Activated CD8-positive, alpha-beta memory T cell treated with anti-CD3 and anti-CD28 coated beads, Interleukin-2, amount 10 ng/mL, durations not matched to agents 7 days and 5 days (primary cell): ENCODE measurements at places on chromosomes 16 and 17. TPM values are rescaled to one million over a fixed set of nuclear protein-coding genes. Genes with fewer than 3 reads are reported as not detected.

DNA sequence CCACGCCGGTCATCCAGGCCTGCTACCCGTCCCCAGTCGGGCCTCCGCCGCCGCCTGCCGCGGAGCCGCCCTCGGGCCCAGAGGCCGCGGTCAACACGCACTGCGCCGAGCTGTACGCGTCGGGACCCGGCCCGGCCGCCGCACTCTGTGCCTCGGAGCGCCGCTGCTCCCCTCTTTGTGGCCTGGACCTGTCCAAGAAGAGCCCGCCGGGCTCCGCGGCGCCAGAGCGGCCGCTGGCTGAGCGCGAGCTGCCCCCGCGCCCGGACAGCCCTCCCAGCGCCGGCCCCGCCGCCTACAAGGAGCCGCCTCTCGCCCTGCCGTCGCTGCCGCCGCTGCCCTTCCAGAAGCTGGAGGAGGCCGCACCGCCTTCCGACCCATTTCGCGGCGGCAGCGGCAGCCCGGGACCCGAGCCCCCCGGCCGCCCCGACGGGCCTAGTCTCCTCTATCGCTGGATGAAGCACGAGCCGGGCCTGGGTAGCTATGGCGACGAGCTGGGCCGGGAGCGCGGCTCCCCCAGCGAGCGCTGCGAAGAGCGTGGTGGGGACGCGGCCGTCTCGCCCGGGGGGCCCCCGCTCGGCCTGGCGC lies 2.4 kb downstream of the HIC1 start:
- H3K36me3 ChIP-seq, result peaks cover 32% of the 10 kb centered on the region
- H3K27ac ChIP-seq, result no peak overlapping the region
- peak overlapping the region; percentile 71 for H3K4me3 ChIP-seq
- peaks cover 44% of the 10 kb centered on the region for H3K4me1 ChIP-seq

DNA sequence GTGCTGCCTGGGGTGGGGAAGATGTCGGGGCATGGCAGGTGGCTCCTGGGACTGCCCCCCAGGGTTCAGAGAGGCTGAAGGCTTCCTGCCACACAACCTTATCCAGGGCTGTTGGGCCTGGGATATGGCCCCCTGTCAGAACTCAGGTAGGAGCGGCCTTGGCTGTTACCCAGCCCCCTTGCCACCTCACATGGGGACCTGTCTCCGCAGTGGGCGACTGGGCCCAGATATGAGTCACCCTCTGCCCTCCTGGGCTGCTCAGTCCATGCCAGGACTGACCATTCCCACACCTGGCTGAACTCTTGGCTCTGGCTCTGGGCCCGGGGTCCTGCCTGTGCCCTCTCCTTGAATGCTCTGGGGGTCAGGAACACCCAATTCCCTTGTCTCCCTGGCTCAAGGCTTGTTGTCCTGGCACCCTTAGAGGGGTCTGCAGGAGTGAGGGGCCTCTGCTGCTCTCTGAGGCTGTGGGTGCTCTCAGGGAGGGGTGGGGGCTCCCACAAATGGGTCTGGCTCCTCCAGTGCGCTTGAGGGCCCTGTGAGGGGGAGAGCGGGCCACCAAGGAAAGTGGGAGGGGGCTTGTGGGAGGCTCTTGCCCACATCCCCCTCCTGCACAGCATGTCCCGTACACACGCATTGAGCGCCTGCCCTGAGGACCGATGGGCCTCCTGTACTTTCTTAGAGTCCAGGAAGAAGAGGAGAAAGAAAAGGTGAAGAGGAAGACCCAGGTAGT lies 36.0 kb downstream of the LGALS9 start:
- no peaks in the 10 kb centered on the region for H3K27me3 ChIP-seq
- no peak overlapping the region for H3K4me3 ChIP-seq
- DNase-seq, result no peak
- H3K27ac ChIP-seq, result no peak overlapping the region
- no peaks in the 10 kb centered on the region for H3K36me3 ChIP-seq

GRCh38 chr17:55865072-55865762 lies 114.4 kb downstream of the PCTP start:
- no peaks in the 10 kb centered on the region for H3K27me3 ChIP-seq
- H3K36me3 ChIP-seq, result no peaks in the 10 kb centered on the region
- no peak for DNase-seq
- no peak overlapping the region for H3K4me3 ChIP-seq
- H3K27ac ChIP-seq, result no peak overlapping the region

DNA sequence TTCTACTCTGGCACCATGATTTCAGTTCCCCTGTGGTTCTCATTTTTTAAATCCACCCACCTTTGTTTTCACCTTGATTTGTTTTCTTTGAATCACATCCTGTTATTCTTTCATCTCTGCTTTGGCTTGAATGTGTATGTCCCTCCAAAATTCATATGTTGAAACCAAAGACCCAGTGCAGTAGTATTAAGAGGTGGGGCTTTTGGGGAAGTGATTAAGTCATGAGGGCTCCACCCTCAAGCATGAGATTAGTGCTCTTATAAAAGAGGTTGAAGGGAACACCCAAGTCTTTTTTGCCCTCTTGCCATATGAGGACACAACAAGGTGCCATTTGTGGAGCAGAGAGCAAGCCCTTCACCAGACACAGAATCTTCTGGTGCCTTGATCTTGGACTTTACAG lies 382.3 kb downstream of the SLC39A11 start:
- H3K27ac ChIP-seq, result peak overlapping the region; percentile 48
- H3K27me3 ChIP-seq, result no peaks in the 10 kb centered on the region
- DNase-seq, result no peak
- H3K36me3 ChIP-seq, result peaks cover 37% of the 10 kb centered on the region

DNA sequence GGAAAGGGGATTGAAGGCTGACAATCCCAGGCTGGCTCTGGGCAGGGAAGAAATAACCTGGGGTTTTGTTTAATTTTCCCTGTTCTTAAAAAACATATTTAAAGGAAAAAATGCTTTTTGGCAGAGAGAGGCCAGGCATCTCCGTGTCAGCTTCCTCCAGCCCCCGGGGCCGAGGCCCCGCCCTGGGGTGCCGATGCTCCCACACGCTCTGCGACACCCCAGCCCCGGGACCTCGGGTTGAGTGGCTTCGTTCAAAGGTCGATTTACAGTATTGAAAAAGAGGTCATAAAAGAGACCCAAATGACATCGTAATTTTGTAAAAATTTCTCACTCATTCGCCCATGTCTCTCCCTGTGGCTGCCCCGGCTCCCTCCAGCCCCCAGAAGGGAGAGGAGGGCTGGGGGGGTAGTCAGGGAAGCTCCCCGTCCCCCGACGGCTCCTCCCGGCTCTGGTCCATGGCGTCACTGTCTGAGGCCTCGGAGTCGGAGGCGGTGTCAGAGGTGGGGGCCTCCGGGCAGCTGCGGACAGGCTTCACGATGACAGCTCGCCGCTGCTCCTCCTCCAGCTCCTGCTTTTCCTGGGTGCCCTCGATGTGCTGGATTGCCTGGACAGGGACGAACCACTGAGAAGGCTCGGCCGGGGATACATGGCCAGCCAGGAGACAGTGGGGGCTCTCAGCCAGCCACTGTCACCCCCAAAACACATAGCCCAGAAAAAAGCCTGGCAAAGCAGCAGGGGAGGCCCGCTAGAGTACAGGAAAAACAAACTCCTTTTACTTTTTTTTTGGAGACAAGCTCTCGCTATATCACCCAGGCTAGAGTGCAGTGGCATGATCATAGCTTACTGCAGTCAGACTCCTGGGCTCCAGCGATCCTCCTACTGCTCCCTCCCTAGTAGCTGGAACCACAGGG lies 14.9 kb downstream of the TFAP4 start:
- peaks cover 5% of the 10 kb centered on the region for H3K4me1 ChIP-seq
- H3K27me3 ChIP-seq, result no peaks in the 10 kb centered on the region
- H3K36me3 ChIP-seq, result peaks cover 13% of the 10 kb centered on the region
- no peak overlapping the region for H3K4me3 ChIP-seq
- DNase-seq, result no peak
- H3K27ac ChIP-seq, result no peak overlapping the region

- peaks cover 87% of the 10 kb centered on the region for H3K4me1 ChIP-seq
- no peak for DNase-seq
- H3K4me3 ChIP-seq, result peak overlapping the region; percentile 12
- peaks cover 9% of the 10 kb centered on the region for H3K36me3 ChIP-seq
- H3K27me3 ChIP-seq, result no peaks in the 10 kb centered on the region
- peak overlapping the region; percentile 31 for H3K27ac ChIP-seq
These were observed 6.7 kb downstream of the USP7 start for GRCh38 chr16:8957063-8957397.

CLEC3A gene
- total RNA-seq, result not detected

IL17C gene
- total RNA-seq, result not detected

TEDC2 gene
- 24.9 TPM for total RNA-seq
